ENCODE measurements at places on chromosomes 5 and 9.

GRCh38 chr5:143544606-143545005 lies 141.1 kb upstream of the NR3C1 start:
- no peak for DNase-seq

GRCh38 chr9:115946530-115946929 lies 207.1 kb upstream of the PAPPA start:
- peak; percentile 24 for DNase-seq

DNA sequence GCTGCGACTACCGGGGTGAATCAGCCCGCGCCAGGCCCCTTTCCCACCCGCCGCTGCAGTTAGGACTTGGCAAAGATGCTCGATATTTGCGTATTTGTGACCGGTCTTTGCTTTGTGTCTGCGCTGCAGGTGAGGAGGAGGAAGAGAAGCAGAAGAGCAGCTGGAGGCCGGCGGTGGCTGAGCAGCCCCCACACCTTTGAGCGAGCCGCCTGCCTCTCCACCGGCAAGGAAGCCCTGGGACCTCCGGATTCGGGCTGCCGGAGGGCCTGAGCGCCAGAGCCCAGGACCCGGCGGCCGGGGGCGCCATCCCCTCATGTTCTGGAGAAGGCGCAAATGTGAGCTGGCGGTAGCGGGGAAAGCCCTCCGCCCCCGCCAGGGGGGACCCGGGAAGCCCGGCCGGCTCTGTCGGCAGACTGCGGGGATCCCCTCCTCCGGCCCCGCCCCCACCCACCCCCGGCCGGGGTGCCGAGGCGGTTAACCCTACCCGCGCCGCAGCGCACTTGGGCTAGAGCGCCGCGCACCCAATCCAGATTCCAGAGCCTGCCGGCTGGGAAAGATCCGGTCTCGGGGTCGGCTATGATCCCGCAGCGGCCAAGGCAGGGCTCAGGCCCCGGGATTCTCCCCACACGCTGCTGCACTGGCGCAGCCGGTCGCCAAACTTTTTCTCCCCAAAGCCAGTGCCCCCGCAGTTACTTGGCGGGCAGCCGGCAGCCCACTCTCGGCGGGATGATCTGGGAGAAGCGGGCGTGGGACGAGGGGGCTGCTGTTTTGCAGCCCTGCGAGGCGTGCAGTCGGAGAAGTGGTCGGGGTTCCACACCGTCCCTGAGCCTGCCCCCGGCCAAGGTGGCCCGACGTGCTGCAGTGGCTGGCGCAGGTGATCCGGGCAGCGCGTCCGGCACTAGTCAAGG lies 800 bp upstream of the KCNN2 start:
- DNase-seq, result no peak

GRCh38 chr5:71563161-71563560 lies 24.0 kb upstream of the MCCC2 start:
- DNase-seq, result no peak

GRCh38 chr5:32027717-32028458 lies 146.2 kb downstream of the GOLPH3 start:
- DNase-seq, result peak; percentile 98

- no peak for DNase-seq
Measured at GRCh38 chr9:98481676-98482075, 226.2 kb upstream of the TBC1D2 start.

DNA sequence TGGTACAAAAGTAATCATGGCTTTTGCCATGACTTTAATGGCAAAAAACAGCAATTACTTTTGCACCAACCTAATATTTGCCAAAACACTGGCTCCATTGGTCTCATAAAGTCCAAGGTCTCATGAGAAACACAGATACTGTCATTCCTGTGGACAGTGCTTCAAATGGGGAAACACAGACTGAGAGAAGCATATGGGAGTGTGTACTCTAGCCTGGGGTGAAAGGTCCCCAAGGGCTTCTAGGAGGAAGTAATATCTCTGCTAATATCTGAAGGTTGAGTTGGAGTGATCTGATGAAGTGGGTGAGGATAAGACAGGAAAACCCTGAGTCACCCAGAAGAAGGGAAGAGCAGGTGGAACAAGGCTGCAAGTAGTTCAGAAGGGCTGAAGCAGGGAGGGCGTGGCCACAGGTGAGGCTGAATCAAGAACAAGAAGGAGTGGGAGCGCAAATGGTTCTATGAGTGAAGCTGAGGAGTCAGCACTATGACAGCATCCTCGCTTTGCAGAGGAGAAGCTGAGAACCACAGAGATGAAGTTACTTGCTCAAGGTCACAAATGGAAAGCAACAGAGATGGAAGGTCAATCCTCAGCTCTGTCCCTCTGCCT lies 164.1 kb downstream of the ASTN2 start:
- no peak for DNase-seq

DNA sequence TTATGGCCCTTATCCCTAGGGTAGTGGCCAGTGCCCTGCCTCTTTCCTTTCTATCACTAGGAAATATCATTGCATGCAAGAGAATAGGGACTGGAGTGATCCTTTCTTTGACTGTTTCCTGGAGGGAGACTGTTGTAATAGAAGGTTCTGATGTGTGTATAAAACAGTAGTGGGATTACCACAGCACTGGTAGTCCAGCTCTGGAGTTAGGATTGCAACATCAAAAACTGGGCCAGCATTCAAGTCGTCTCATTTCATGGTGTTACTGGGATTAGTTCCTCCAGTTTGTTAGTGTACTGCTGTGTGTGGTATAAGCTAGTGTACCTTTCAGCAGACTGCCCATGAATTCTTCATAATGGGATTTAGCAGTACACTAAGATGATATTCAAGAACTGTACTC lies 45.8 kb downstream of the KIAA1958 start:
- DNase-seq, result peak; percentile 41

GRCh38 chr9:130579738-130580463 lies 524 bp downstream of the FUBP3 start:
- DNase-seq, result no peak

DNA sequence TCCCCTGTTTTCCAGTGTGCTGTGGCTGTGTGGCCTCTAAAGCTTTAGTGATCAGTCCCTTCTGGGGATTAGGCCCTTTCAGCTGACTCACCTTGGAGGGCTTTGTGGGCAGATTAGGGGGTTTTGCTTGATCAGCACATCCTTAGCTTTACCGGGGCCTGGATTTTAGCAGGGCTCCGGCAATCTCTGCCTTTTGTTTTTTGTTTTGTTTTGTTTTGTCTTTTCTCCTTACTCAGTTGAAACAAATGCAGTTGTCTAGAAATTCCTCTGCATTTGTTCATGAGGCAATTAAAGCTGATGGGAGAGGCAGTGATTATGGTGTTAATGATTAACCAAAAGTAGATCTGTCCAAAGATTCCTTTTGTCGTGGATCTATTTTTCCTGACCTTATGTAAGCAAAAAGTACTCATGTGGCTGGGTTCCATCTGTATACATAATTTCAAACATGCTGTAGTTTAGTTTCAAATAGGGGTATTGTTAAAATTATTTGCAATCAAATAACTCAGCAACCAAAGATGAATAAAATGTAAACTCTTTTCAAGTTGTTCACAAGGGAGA lies 5.2 kb upstream of the TDRD7 start:
- no peak for DNase-seq

- peak; percentile 10 for DNase-seq
Measured at GRCh38 chr5:59428391-59428790, 465.1 kb downstream of the PDE4D start.

Measured in LHCN-M2 (cell line).